ENCODE measurements at places on chromosomes 16 and 17.

GRCh38 chr16:31395647-31396046, 2.5 kb downstream of the ITGAD start:
- no peak for DNase-seq

GRCh38 chr16:75265911-75266701, 14.7 kb upstream of the BCAR1 start:
- DNase-seq, result no peak

- DNase-seq, result no peak
Measured at GRCh38 chr17:63704259-63704576, 4.3 kb upstream of the LIMD2 start.

DNA sequence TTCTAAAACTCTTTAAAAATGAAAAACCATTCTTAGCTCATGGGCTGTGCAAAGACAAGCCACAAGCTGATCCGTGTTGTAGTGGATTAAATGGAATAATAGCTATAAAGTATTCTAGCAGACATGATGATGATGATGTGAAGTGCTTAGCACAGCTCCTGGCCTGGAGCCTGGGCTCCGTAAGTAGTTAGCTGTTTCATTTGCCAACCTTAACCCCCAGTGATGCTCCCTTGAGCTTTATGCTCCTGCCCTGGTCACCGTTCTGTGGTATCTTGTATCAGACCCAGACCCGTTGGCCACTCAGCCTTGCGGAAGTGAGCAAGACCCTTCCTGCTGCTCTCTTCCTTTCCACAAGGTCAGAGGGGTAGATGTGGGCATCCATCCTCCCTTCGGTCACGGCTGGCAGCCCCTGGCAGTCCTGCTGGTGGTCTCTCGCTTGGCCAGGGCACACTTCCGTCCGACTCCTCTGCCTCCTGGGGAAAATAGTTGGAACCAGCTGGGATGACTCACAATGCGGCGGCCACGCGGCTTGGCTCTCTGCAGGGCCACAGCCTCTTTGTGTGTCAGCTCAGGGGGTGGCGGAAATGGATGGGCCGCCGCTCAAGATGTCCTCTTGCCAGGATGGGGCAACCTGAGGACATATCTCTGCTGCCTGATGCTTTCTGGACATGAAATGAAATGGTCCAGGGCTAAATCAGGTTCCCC, 79.1 kb downstream of the GPR139 start:
- DNase-seq, result no peak

DNA sequence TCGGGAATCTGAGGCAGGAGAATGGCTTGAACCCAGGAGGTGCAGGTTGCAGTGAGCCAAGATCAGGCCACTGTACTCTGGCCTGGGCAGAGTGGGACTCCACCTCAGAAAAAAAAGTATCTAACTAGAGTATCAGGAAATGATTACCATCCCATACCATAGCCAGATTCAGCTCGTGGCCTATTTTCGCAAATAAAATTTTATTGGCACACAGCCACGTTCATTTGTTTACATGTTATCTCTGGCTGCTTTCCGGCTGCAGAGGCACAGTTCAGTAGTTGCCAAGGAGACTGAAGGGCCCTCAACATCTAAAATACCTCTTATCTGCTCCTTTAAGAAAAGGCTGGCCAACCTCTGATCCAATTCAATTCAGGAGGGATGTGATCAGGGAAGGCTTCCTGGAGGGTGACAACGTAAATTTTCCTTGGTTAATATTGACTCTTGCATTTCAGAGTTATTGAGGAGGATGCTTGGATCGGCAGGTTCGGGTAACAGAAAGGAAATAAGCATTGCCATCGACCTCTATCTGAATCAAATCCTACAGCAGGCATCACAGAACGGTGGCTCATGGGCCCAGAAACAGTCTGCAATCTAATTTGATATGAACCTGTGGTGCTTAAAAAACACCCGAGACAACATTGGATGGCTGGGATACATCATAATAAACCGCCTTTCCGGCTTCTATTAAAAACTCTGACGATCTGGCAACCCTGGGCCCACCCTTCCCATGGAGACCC, 73.8 kb downstream of the XYLT1 start:
- no peak for DNase-seq

DNA sequence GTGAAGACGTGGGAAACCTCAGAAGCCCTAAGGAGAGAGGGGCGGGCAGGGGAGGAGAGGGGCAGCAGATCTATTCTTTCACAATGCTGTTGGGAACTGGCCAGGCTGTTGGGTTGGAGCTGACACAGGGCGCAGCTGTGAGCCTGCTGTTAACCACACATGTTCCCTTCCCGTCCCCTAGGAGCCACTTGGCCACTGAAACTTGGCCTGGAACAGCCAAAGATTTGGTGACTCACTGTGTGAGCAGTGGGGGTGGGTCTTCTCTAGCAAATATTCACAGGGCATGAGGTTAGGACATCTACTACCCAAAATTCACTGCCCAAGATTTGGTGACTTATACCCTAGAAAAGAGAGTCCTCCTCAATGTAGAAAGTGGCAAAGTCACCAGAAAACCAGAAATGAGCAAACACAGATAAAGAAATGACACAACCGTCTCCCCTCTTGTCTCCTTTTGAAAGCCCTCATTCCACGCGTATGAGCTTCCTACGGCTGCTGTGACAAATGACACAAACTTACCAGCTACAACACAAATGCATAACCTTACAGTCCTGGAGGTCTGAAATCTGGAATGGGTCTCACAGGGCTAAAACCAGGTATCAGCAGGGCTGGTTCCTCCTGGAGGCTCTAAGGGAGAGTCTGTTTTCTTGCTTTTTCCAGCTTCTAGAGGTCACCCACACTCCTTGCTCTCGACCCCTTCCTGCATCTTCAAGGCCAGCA, 6.3 kb downstream of the TBC1D16 start:
- no peak for DNase-seq

DNA sequence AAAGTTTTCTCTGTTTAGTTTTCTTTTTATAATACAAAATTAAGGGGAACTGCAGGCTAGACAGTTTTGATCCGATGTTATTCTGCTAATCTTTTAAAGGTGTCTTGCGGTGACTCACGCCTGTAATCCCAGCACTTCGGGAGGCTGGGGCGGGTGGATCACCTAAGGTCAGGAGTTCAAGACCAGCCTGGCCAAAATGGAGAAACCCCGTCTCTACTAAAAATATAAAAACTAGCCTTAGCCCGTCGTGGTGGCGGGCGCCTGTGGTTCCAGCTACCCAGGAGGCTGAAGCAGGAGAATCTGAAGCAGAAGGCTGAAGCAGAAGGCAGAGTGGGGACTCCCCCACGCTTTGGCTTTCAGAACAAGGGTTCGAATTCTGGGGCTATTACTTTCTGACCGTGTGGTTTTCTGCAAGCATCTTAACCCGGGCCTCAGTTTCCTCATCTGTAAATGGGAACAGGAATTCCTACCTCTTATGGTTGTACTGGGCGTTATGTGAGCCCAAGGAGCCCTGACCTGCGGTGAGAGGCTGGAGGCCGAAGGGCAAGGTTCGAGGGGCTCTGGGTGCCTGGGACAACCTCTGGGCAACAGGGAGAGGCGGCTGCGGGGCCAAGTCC, 1.2 kb upstream of the KATNB1 start:
- no peak for DNase-seq

DNA sequence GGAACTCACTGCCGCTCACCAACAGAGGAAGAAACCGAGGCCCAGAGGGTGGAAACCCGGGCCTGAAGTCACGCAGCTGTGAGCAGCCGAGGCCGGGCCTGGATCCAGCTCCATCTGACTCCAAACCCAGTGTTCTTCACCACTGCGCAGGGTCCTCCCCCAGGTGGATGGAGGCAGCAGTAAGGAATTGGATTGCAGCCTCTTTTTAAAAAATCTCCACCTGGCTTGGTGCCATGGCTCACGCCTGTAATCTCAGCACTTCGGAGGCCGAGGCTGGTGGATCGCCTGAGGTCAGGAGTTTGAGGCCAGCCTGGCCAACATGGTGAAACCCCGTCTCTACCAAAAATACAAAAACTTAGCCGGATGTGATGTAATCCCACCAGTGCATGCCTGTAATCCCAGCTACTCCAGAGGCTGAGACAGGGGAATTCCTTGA, 177.2 kb downstream of the FOXL1 start:
- no peak for DNase-seq

- no peak for DNase-seq
Measured at GRCh38 chr17:7557775-7558543, 591 bp upstream of the TNFSF13 start.

- DNase-seq, result no peak
Measured at GRCh38 chr17:80498242-80498919, 22.0 kb upstream of the NPTX1 start.

- DNase-seq, result no peak
Measured at GRCh38 chr17:78969865-78970264, 9.9 kb downstream of the LGALS3BP start.

- DNase-seq, result no peak
Measured at GRCh38 chr17:79980246-79981043, 55.2 kb downstream of the TBC1D16 start.

DNA sequence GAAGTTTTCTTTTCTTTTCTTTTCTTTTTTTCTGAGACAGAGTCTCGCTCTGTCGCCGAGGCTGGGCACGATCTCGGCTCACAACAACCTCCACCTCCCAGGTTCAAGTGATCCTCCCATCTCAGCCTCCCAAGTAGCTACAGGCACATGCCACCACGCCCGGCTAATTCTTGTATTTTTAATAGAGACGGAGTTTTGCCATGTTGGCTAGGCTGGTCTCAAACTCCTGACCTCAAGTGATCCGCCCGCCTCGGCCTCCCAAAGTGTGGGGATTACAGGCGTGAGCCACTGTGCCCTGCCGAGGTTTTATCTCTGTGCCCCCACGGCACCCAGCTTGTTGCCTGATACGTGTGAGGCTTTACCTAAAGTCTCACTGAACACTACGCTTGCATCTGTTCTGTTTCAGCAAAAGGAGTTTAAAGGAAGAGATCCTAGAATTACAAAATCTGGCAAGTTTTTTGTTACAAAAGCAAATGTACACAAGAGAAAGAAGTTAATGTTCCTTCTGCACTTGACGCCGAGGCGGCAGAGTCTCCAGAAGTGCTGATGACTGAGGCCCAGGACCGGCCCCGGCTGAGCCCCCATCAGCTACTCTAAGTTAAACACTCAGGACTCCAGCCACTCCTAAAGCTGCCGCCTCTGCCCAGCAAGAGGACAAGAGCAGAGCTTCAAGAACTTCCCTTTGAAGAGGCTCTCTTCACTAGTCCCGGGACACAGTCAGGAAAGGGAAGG, 9.2 kb downstream of the ABCA3 start:
- peak; percentile 12 for DNase-seq

DNA sequence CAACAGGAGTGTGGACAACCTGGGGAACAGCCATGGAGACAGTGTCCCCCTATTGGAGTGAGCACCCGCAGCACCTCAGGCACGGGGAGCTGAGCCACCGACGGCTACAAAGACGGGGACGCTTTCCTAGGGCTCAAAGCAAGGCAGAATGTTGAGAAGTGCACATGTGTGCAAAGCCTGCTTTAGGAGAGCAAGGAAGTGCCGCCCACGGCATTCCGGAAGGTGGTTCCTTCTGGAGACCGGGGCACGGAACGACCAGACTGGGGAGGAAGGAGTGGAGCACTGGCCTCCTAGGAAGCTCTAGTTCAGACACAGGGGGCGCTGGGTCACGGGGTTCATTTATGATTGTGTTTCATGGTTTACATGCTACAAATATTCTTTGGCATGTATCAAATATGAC, 52.2 kb downstream of the TBC1D16 start:
- no peak for DNase-seq

DNA sequence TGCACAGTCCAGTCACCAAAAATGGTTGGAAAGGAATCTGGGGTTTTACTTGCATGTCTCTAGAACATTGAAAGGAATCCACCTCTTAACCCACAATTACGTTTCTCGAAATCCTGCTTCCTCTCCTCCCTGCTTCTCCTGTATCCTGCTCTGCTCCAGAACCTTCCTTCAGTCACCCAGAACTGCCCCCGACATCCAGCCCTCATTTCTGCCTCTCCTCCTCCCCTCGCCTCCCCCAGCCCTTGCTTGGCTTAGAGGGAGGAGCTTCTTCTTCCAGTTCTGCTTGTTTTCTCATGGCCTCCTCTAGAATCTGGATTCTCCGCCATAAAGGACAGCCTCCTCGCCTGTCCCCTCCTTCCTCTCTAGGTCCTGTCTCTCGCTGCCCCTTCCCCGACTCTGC, 48.3 kb downstream of the ZDHHC7 start:
- no peak for DNase-seq

DNA sequence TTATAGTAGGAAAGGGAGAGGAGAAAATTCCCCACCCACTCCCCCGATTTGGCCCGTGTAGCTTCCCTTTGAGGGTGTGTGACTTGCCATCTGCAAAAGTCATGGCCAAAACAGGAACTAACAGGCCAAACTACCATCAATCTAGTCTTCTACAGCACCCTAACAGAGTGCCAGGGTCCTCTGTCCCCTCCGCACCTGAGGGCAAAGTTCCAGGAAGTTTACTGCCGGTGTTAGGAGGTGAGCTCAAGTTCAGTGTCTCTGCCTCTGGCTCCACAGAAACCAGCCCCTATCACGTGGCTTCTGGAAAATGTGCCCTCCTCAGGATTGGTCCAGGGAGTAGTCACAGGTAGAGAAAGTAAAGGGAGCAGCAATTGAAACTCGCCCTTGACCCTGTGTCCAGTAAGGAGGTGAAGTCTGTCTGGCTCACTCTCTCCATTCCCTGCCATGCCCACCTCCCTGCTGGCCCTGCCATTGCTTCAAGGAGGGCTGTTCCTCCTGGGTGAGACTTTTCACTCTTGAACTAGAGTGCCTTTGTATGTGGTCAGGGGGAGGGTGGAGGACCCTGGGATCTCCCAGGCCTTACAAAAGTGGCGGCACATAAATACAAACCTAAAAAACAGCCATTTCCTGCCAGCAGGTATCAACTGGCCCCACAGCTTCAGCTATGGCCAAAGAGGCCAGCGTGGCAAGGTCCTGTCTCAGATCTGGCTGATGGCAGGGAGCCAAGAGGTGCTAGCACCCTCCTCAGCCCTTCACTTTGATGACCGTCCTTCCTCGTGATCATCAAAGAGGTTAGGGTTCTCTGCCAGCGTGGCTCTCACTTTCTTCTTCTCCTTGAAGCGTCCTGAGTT, 5.3 kb downstream of the PRR15L start:
- no peak for DNase-seq

DNA sequence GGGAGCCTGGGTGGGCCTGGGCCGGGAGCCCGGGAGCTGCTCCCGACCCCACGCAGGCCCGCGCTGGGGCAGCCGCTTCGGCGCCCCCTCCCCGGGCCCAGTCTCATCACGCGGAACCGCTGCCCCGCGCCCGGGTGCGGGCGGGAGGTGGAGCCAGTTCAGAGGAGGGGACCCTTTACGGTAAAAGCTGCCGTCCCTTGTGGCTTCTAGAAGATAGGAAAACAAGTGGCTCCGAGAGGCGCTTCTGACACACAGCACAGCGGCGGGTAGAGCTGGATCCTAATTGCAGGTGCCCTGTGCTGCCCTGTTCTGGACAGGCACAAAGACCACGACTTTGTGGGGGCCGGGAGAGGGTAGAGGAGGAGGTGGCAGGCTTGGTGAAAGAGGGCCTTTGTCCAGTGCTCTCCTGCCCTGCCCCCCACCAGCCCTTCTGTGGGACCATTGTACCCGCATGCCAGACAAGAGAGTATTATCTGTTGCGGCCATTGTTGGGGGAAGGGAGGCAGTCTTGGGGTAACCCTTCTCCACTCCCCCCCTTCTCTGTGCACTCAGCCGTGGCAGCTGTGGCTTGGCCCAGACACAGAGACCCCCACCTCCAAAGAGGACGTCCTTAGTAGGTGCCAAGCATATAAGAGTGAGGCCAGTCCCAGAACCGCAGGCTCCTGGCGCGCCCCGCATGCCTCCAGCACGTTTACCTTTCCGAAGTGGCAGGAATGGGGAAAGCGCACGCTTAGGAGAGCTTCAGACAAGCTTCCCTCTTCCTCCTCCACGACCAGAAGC, 736 bp downstream of the CNP start:
- no peak for DNase-seq

- no peak for DNase-seq
Measured at GRCh38 chr17:40366076-40366860, 1.7 kb upstream of the GJD3 start.

- no peak for DNase-seq
Measured at GRCh38 chr16:26985100-26986065, 81.3 kb upstream of the C16orf82 start.
